ENCODE measurements at places on chromosomes 2 and 18.

DNA sequence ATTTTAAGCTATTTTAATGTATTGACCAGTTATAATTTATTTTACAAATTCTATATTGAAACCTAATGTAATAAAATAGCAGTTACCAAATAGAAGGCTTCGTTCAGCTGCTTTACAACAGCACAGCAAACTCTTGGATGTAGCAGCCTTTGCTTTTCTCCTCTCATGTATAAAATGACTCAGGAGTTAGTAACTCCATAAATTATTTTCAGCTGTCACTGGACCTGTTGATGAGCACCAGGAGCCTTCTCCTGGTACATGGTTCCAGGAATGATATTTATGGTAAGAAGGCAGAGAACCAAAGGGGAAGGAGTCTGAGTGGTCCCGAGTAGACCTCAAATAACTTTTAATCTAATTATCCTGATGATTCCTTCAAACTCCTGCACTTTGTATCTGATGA lies 256.4 kb upstream of the NETO1 start:
- DNase-seq = no peak

DNA sequence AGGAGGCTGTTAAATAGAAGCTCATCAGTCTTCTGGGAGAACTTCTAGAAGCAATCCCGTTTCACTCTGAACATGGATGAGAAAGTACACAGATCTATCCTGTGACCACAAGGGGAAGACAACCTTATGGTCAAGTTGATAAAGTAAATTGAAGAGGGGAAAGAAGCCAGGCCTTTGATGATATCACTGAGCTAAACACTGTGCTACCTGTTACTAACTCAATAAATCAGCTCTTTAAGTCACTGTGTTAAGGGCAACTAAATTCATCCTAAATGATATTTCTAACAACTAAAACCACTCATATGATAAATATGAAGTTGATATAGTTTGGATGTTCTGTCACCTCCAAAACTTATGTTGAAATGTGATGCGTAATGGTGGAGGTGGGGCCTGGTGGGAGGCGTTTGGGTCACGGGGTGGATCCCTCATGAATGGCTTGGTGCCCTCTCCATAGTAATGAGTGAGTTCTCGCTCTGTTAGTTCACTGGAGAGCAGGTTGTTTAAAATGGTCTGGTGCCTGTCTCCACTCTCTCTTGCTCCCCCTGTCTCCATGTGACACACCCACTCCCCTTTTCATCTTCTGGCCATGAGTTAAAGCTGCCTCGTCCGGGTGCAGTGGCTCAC lies 23.6 kb downstream of the OLA1 start:
- DNase-seq = no peak

DNA sequence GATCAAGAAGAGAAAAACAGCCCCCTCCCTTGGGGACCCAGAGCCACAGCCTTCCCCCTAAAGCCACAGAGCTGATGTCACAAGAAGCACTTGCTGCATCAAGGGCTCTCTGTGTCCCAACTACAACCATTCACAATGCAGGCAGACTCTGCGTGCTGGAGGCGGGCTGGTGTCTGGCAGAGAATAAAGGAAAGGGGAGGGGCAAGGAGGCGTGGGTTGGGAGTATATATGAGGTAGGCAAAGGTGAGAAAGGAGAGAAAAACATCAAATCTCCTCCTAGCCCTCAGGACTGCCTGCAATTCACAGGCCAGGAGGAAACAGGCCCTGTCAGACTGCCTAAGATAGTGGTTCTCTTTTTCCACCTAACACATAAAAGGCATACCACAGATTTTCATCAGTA lies 48.8 kb upstream of the IHH start:
- DNase-seq = peak; percentile 16

- DNase-seq = no peak
Measured at GRCh38 chr2:167826906-167827305, 420.5 kb downstream of the STK39 start.

DNA sequence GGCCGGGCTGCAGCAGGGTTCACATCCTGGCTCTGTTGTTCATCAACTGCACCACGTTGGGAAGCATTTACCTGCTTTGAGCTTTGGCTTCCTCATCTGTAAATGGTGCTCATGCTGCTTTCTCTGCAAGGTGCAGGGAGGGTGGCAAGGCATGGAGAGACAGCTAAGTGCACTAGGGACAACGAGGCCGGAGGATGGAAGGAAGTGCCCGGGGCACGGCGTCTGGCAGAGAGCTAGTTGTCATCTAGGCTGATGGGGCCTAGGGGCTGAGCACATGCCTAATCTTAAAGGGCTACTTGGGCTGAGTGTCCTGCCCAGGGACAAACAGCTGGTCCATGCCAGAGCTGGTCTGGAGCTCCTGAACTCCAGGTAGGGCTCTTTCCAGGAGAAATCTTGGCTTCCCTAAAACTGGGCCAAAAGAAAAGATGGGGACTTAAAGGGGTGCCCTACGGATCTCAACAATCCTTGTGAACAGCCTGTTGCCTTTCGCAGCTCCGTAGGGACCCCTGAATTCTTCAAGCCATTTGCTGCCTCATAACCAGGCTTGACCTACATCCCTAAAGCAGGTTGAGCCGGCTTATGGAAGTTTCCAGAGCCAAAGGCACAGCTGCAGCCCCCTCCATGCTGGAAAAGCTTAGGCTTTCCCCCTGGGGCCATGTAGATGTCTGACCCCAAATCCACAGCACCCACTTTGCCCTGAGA lies 130.8 kb downstream of the SMAD7 start:
- no peak for DNase-seq

- DNase-seq = no peak
Measured at GRCh38 chr2:50006327-50006726, 852.0 kb upstream of the FSHR start.

GRCh38 chr2:120511536-120511935 lies 165.6 kb downstream of the INHBB start:
- DNase-seq = no peak

DNA sequence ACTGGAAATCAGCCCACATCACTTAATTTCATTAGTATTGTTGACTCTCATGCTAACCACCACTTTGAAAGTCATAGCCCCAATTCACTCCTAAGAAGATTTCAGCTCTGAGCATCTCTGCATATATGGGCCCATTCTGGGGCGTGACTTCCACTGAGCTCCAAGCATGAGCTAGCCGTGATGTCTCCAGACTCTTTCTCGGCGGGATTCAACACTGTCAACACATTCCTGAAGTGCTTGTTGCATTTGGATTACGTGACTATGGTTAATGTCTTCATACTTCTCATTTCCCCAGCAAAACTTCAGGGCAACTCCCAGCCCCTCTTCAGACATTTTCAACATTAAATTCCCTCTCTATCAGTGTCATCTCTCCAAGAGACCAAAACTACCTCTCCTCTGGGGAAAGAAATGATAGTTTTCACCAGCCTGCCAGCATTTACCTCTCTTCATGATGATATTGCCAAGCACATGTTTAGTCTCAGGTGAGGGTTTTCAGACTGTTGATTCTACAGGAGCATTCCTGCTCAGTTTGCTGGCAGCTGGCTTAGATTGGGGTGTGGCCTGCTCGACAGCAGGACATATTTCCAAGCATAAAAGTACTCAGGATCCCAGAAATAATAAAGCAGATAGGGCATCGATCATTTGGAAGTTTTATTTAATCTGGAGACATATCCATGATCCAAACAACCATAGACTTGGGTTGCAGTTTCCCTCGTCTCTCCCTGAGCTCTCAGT lies 81.7 kb downstream of the FEZ2 start:
- DNase-seq = no peak

GRCh38 chr2:146978577-146979555 lies 866.0 kb upstream of the ACVR2A start:
- DNase-seq = no peak

DNA sequence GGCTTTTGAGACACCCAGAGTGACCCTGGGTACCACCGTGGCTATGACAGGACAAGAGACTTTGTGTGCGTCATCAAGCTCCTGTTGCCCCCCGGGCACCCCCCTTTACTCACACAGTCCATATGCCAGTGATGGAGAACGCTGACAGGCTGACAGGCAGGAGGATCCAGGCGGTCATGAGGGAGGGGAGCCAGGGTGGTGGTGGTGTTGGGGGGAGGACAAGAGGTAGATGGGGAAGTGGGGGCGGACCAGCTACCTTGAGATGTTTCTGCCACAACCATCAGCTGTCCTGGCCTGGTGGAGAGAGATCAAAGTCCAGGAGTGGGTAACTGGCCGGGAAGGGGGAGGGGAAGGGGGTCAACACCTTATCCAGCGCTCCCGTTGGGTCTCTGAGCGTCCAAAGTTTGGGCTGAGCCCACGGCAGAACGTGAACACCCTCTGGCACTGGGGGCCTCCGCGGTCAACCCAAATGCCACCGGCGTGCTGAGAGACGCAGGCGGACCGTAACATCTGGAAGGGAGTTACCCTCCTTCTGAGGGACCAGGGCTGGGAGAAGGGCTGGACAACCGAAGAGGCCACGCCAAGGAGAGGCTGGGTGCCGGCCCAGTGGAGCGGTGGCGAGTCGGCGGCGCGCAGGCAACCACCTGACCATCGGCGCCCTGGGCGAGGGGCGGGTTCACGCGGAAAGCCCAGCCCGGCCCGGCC lies 575 bp downstream of the TMEM150A start:
- DNase-seq = no peak

DNA sequence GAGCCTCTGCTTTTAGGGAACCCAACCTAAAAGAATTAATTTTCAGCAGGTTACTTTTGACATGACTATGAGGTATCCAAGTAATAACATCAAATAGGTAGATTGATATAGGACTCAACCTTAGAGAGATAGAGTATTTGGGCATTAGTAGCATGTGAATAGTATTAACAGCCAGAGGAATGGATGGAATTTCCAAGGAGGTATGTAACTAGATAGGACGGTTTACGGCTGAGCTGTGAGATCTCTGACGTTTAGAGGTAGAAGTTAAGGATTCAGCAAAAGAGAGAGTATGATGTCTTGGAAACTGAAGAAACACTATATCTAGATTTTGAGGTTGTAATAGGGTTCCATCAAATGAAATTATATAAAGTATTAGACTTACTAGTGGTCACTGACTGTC lies 70.3 kb downstream of the HNMT start:
- DNase-seq = no peak

- DNase-seq = no peak
Measured at GRCh38 chr18:70194227-70194890, 11.1 kb downstream of the RTTN start.

Data from central memory CD4-positive, alpha-beta T cell (primary cell).